ENCODE measurements at places on chromosomes 4 and X.

DNA sequence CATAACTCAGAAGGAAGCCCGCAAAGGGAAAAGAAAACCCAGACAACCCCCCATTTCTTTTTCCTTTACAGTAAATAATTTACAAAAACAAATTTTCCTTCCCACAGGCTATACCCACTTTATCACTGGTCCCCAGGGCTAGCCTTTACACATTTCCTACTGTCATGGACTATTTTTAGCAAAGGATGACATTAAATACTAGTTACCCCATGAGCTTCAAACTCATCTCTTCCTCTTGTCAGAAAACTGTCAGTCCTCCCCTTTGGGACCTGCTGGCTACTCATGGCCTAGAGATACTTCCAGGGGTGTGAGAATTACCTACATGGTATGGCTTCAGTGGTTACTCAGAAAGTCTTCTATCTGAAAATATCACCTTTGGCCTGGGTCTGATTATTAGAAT lies 11.9 kb downstream of the TSC22D3 start:
- DNase-seq: no peak

GRCh38 chr4:99629962-99630554 lies 27.6 kb downstream of the C4orf54 start:
- no peak for DNase-seq

DNA sequence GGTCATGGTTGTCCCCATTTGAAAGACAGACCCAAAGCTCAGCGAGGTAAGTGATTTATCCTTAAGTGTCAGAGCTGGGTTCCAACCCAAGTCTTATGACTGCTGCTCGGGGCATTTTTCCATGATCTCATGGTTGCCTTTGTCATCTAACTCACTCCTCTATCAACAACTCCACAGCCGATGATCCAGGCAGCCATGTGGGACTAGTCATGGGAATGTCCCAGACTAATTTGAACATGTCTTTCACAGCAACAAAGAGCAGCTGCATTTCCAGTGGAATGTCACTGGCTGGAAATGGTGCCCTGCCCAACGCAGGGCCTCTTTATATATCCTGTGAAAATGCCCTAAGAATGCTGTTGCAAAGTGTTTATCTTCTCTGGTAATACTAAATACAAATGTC lies 284.8 kb upstream of the PPARGC1A start:
- no peak for DNase-seq

GRCh38 chr4:2836391-2836859 lies 7.2 kb upstream of the ADD1 start:
- peak; percentile 4 for DNase-seq

- no peak for DNase-seq
Measured at GRCh38 chr4:187270154-187270553, 546.5 kb upstream of the FAT1 start.

- no peak for DNase-seq
Measured at GRCh38 chr4:122909683-122910082, 12.7 kb downstream of the NUDT6 start.
